Left renal cortex interstitium (tissue), 4 donors: ENCODE measurements at places on chromosomes 5 and 9. TPM values are rescaled to one million over a fixed set of nuclear protein-coding genes. Genes with fewer than 3 reads are reported as not detected.

DNA sequence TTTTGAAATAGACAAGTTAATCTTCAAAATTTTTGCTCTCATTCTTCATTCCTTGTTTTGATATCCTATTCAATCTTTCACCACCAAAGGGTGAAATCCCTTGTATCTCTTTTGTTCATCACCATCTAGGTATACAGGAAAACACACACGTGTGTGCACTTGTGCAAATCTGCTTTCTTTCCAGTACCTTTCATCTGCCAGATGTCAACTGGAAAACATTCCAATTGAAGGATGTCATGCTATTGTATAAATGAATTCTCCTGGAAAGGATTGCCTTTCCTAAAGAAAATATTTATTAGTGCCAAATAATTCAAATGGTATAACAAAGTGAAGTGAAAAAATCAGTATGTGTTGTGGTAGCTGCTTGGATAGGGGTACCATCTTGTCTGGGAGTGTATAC, 123.7 kb downstream of the RANBP17 start:
- DNase-seq, result no peak

DNA sequence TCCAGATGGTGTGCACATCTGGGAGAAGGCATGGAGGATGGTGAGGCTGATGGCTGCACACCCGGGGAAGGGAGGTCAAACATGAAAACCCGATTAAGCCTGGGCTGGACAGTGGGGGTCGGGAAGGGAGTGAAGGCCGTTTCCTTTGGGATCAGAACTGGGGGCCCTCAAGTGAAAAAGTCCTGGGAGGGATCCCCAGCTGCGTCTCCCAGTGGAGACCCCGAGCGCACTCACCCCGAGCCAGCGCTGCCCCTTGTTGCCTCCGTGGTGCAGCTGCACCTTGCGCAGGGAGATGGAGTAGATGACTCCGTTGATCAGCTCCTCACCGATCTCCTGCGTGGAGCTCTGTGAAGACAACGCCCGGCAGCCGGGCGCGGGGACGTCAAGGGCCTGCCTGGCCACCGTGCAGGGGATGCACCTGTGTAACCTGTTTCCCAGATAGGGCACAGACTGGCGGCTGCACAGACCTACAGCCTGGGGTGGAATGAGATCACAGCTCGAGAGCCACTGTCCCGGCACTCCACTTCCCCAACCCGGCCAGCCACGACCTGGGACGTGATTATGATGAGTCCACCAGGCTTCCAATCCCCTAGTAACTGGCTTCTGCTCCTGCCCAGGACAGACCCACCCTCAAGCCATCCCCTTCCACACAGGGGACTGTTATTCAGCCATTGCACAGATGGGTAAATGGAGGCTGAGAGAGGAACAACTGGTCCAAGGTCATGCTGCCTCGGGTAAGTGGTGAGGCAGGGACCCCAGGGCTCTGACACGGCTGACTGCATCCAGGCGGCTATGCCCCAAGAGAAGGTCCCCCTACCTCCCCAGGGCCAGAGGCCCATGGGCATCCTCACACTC, 9.0 kb downstream of the RALGDS start:
- no peak for DNase-seq

Gene PCDHB5
- polyA plus RNA-seq, result 10.2 TPM

DNA sequence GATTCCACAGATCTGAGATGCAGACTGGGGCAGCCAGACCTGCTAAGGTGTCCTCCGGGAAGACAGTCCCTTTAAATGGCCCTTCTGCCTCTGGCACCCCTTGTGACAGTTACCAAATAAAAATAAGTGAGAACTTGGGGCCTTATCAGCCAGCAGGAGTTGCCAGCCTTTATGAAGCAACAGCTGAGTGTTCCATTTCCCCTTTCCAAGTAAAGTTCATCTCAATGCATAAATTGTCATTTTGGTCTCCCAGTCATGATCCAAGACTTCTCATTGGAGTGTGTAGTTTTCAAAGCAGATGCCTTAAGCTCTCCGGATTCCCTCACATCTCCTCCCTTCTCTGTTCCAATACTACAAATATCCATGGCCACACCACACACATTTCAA, 4.1 kb downstream of the PTCH1 start:
- DNase-seq, result no peak

Gene TRIM7
- polyA plus RNA-seq, result 0.68 TPM

GRCh38 chr9:135680056-135680455, 16.9 kb downstream of the LCN9 start:
- no peak for DNase-seq

Gene FNIP1
- polyA plus RNA-seq, result 21.6 TPM

Gene TAS2R1
- polyA plus RNA-seq, result not detected

DNA sequence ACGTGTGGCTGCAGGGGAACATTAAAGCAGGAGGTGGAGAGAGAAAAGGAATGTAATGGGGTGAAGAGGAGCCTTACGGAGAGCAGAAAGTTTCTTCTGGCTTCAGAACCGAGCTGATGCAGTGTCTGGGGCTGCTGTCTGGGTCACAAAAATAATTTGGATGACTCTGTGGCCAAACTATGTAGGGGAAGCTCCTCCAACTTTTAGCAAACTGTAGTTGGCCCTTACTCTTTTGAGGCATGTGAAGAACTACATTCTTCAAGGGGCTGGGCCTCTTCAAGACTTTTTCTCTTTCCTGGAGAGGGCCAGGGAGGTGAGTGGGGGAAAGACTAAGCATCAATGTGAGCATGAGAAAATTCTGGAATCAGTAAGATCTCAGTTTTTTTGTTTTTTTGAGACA, 31.9 kb upstream of the SPARC start:
- no peak for DNase-seq

DNA sequence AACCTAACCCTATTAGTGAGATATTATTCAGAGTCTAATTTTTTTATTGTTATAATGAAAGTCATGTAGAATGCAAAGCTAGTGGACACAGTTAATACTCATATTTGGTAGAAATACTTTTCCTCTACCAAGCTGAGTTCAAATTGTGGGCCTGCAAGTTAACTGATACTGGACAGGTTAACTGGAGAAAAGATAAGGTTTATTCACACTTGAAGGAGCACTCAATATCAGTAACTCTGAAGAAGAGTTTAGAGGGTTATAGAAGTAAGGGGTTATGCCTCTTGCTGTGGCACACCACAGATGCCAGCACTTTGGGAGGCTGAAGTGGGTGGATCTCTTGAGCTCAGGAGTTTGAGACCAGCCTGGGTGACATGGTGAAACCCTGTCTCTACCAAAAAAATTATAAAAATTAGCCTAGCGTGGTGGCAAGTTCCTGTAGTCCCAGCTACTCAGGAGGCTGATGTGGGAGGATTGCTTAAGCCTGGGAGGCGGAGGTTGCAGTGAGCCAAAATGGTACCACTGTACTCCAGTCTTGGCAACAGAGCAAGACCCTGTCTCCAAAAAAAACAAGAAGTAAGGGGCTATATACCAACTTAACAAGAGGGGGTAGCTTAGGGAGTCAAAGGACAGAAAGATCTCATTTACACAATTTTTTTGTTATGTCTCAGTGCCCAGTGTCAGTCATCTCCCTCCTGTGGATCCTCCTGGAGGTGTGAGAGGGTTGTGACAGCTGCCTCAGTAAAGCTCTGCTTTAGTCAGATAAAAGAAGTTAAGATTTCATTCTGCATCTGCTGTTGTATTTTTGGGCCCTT, 121.2 kb upstream of the GRHPR start:
- no peak for DNase-seq

DNA sequence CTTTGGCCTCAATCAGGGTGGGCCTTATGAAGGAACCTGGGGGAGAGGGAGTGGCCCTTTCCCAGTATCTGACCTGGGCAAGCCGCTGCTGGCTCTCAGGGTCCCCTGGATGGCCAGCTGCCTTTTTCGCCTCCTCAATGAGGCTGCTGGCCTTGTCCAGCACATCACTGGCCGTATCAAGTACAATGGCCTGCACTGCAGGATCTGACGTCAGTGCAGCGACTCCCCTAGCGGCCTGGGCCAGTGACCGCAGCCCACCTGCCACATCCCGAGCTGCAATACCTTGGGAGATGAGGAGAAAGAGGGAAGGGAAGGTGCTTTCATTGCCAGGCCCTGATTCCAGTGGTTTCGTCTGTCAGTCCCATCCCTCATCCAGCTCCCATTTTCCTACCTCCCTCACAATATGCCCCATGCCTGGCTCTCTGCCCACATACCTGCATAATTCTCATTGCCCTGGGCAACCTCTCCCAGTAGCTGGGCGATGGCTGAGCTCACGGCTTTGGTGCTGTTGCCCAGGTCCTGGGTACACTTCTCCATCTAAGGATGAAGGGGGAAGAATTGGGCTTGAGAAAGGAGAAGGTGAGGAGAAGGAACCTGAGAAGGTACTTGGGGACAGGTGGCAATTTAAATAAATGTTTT, 19.1 kb downstream of the TLN1 start:
- DNase-seq, result no peak

- no peak for DNase-seq
Observed at GRCh38 chr5:157915638-157916037, 56.7 kb upstream of the CLINT1 start.

- no peak for DNase-seq
Observed at GRCh38 chr9:89452561-89452960, 45.4 kb downstream of the SEMA4D start.

DNA sequence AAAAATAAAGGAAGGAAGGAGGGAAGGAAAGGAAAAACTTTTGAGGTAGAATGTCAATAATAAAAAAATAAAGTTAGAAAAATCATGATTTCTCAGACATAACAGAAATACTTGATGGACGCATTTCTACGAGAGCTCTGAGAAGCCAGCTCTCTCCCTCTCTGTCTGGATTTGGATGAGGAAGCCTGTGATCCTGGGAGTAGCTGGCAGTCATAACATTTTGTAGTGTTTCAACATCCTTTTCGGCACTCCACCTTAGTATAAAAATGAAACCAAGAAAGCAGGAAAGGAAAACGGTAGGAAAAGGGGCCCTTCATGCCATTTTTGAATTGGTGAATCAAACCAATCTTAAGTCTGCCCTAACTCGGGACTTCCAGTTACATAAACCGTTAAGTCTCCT, 321.3 kb downstream of the EPB41L4A start:
- no peak for DNase-seq

- no peak for DNase-seq
Observed at GRCh38 chr5:81225463-81225862, 7.7 kb upstream of the CKMT2 start.

DNA sequence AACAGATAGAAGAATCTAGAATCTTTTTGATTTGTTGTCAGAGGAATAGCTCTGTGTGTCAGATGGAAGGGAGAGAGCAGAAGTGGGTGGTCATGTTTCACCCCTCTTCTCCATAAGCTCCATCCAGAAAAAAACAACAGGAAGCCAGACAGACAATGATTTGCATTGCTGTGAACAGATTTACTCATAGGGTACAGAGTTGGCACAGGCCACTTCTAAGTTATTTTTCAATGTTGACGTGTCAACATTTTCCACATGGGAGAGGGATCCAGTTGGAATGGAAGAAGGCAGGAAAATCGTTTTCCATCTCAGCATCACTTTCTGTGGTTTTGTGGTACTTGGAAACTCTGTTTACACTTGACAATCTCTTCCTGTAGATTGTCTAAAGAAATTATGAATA, 86.7 kb downstream of the INSYN2B start:
- no peak for DNase-seq

DNA sequence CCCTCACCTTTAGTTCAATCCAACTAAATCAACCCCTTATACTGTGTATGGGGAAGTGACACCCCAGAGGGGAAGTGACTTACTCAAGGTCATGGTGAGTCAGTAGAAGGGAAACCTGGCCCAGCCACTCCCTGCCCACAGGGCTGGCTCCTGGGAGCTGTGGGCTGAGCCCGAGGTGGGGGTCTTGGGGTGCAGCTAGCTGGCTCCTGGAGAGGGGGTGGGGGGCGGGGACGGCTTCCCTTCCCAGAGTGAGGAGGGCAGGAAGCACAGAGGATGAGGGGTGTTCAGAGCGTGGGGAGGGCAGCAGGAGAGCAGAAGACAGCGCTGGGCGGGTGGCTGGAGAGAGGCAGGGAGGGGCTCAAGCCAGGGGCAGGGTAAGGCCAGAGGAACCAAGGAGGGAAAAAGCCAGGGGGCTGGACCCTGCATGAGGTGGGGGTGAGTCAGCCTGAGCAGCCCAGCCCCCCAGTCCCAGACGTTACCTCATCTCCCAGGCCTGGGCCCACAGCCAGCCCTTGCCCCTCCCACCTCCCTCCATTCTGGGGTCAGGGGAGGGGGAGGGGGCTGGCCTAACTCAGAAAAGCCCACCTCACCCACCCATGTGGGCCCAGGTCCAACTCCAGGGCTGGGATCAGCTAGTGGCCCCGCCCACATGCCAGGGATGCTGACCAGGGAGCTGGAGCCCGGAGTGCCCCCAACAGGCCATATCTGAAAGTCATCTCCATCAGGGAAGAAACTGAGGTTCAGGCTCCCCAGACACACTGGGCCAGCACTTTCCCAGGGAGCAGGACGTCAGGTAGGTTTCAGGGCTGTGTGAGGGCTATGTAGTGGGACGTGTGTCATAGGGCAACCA, 2.8 kb downstream of the PDLIM7 start:
- no peak for DNase-seq

Gene PCDHA9
- polyA plus RNA-seq, result 0.03 TPM

GRCh38 chr5:31964007-31964360, 210.1 kb downstream of the GOLPH3 start:
- no peak for DNase-seq

DNA sequence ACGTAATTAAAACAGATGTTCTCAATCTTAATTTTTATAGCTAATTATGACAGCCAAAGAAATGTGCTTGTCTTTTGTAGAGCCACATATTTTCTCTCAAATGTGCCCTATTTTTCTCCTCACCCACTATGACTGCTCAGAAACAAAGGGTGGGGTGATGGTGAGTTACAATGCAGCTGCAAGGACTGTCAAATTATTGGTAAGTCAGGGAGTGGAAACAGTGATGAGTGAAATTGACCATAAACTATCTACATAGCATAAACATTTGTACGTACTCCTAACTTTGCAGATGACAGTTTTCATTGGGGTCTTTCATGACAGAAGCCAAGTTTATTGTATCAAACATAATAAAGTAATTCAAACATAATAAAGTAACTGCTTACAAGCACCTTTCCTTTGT, 215.9 kb downstream of the MCTP1 start:
- no peak for DNase-seq

Gene CDKN2A
- polyA plus RNA-seq, result not detected

GRCh38 chr5:127053049-127053448, 20.3 kb downstream of the C5orf63 start:
- no peak for DNase-seq

DNA sequence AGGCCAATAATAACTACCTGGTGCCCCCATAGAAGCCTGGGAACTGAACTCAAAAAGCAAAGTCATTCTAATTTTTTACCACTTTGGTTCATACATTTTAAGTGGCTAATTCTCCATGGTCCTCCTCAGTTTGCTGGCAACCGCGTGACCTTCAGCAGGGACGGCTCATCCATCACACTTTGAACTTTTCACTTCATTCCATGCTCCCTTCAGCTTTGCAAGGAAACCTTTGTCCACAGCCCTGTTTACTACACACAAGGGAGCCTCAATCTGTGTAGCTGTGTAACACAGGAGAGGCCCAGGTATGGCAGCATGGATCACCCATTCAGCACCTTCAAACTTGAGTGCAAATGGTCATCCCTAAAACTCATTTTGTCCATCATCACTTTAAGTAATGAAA, 552.4 kb downstream of the IRX1 start:
- no peak for DNase-seq

- peak; percentile 5 for DNase-seq
Observed at GRCh38 chr9:134025606-134026541, 593 bp downstream of the BRD3OS start.

Gene RNF180
- 9.4 TPM for polyA plus RNA-seq

Gene ELOVL7
- polyA plus RNA-seq, result 12.9 TPM

Gene NDUFS6
- polyA plus RNA-seq, result 54.8 TPM

Gene SMIM33
- not detected for polyA plus RNA-seq

- DNase-seq, result no peak
Observed at GRCh38 chr9:113215132-113215531, 5.9 kb downstream of the FKBP15 start.
